ENCODE measurements at places on chromosomes 7 and 10. TPM values are rescaled to one million over a fixed set of nuclear protein-coding genes. Genes with fewer than 3 reads are reported as not detected.

The DLX6 gene
- polyA plus RNA-seq = not detected

- no peak for DNase-seq
Observed at GRCh38 chr7:19969859-19970493, 196.6 kb upstream of the TMEM196 start.

The PMS2 gene
- 24.3 TPM for polyA plus RNA-seq

The SLC13A1 gene
- 25.1 TPM for polyA plus RNA-seq

DNA sequence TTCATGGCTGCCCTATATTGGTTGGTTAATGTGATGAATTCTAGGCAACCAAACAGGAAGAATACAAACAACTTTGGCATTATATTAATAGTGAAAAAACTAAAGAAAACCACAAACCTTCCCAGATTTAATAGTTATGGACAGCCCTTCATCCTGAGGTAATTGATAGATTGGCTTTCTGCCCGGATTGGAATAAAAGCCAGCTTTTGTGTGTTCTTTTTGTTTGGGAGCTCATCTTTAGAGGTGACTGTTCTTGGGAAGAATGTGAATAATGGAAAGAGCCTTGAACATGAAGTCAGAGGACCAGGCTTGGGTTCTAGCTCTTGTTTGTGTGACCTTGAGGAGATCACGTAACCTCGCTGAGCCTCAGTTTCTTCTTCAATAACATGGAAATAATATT lies 92.3 kb downstream of the VTI1A start:
- DNase-seq = no peak
